ENCODE measurements at places on chromosomes 2 and 18.

- no peak for DNase-seq
These were observed 634.3 kb downstream of the TRIB2 start for GRCh38 chr2:13351068-13351467.

- peak; percentile 10 for DNase-seq
These were observed 34.7 kb upstream of the CALCRL start for GRCh38 chr2:187482796-187483195.

GRCh38 chr2:45713136-45713535 lies 61.7 kb downstream of the PRKCE start:
- DNase-seq: no peak

GRCh38 chr2:65664931-65665330 lies 232.5 kb upstream of the SPRED2 start:
- no peak for DNase-seq

GRCh38 chr2:99695944-99696253 lies 206.1 kb upstream of the REV1 start:
- DNase-seq: no peak

DNA sequence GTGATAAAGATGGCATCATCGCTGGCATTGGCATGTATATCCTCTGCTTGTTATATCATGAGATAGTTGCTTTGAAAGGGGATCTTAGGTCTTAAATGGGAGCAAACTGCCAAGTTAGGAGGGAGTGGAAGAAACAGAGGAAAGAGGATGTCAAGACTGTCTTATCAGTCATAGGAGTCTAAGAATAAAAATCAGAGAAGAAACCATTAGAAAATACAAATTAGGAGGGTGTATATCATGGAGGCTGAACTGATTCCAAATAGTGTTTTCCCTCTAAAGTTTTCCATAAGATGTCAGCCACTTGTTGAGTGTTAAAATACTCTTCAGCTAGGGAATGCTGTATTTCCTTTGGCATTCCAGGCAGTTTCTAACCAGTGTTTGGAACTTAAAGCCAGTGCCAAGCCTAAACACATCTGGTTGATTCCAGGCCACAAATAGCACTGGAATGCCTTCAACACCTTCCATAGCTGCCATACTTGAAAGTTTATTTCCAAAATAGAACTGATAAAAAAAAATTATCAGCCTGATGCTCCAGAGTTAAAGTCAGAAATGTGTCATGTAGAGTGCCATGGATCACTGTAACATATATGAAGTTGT lies 129.4 kb downstream of the ZEB2 start:
- DNase-seq: no peak

DNA sequence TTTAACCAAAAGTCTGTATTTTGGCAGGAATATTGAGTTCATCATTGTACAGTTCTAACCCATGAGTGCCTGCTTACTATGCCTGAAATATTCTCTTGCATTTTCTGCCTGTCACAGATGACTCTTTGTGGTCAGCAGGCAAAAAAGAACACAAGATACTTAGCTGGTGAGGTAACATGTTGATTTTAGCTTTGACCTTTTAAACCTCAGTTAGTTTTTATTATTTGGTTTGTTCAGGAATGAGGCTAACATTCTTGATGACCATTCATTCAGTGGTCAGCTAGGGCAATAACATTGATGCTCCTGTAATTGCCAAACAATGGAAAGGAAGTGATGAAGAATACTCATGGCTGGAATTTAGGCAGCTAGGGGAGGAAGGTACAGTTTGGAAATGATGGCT lies 491.2 kb downstream of the PIK3C3 start:
- DNase-seq: no peak

DNA sequence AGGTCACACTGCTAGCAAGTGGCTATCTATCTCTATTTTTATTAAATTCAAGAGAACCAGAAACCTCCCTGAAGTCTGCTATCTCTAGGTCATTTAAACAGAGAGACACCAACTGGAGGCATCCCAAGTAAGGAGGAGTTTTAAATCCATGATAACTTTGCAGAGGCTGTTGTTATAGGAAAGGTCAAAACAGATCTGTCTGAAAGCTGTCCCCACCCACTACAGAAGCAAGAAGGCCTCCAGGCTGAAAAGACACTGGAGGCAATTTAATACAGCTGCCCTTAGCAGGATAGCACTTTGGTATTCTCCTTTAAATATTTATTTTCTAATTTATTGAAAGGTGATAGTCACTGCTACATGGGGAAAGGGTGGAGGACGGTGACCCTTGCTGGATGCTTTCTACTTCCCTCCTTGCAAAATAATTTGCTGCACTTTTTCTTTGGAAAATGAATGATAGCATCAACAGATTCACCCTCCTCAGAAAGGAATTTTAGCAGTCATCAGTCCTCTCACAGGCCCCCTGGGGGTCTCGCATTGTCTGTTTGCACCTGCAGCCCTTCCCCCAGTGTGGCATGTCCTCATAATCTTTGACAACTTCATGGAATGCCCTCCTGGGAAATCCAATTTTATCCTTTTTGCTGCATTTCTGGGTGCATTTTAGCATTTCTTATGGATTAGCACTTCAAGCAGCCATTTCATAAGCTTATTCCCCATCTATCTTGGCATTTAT lies 429.5 kb upstream of the TNP1 start:
- no peak for DNase-seq

- no peak for DNase-seq
These were observed at the start of gene LONRF2 for GRCh38 chr2:100321866-100322820. Gene LONRF2, minus strand, starts transcription at chr2:100322501. Its CDS starts 408 bp downstream, at chr2:100322093.

DNA sequence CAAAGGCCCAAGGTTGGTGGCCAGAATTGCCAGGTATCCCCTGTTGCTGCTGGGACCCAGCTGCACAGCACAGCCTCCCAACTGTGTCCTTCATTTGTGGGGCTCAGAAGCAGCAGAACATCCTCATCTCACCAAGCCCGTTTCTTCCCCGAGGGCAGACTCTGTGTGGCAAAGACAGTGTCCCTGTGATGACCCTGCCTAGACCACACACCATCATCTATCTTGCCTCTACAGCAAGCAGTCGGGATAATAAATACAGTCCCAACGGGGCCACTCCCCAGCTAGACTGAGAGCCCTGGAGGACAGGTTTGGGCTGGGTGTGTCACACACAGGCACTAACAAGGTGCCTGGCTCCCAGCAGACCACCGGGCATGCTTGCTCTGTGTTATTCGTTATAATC lies 93.4 kb downstream of the PTGR3 start:
- DNase-seq: no peak

- DNase-seq: no peak
These were observed 695.1 kb upstream of the ACVR2A start for GRCh38 chr2:147149575-147150240.

GRCh38 chr2:68438455-68439303 lies 28.4 kb downstream of the FBXO48 start:
- peak; percentile 89 for DNase-seq

GRCh38 chr18:56593906-56594305 lies 44.5 kb downstream of the TXNL1 start:
- no peak for DNase-seq

GRCh38 chr2:155846259-155846658 lies 486.3 kb downstream of the NR4A2 start:
- DNase-seq: no peak

GRCh38 chr2:27162151-27163121 lies 13.6 kb downstream of the TCF23 start:
- DNase-seq: peak; percentile 15

DNA sequence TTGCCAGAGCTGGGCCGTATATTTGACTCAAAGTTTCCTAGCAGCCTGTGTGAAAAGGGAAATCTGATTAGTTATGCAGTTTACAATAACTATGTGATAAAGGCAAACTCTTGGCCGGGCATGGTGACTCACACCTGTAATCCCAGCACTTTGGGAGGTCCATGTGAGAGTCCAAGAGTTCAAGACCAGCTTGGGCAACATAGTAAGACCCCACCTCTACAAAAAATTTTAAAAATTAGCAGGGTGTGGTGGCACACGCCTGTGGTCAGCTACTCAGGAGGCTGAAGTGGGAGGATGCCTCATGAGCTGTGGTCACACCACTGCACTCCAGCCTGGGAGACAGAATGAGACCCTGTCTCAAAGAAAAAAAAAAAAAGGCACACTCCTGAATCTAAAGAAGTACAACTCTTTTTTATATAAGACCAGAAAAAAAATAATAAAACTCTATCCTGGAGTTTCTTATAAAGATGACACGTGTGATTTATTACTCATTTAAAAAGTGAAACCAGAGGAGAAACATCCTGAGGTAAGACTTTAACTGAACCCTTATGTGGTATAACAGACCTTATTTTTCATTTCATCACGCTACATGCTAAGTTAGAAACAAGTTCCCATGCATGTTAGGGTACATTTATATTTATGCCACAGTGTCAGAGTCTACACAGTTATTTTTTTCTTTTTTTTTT lies 32.6 kb upstream of the KCMF1 start:
- peak; percentile 58 for DNase-seq

DNA sequence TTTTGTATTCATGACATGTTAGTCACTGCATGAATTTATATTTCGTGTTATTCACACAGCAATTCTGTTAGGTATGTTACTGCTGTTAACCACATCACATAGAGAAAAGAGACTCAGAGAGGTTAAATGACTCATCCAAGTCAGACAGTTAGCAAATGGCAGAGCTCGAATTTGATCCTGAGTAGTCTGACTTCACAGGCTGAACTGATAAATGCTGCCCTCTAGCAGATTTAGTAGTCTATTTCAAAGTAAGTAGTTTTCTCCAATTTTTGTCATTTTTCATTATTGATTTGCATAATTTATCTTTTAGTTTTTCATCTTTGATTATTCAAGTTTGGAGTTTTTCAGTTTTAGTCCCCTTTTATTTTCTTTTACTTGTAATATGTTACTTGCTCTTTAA lies 58.3 kb downstream of the WDR7 start:
- DNase-seq: peak; percentile 84

DNA sequence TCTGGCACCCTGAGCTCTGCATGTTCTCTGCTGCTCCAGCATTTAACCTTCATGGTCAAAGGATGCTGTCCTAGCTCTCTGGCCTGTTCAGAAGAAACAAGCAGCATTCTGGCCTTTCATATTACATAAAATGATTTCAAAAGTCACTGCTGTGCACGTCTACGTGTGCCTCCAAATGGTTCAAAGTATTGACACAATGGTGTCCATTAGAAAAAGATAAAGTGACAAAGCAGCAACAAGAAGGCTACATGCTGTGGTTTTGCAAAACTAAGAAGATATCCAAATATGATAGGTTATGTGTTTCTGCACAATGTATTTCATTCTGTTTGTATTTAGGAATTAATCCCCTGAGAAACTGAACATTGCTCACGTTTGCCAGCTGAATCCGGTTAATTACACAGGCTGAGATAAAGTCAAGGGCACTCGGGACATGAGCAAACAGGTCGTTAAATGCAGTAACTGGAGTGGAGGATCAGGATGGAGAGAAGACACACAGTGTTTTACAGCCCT lies 258.5 kb downstream of the DOK6 start:
- no peak for DNase-seq

DNA sequence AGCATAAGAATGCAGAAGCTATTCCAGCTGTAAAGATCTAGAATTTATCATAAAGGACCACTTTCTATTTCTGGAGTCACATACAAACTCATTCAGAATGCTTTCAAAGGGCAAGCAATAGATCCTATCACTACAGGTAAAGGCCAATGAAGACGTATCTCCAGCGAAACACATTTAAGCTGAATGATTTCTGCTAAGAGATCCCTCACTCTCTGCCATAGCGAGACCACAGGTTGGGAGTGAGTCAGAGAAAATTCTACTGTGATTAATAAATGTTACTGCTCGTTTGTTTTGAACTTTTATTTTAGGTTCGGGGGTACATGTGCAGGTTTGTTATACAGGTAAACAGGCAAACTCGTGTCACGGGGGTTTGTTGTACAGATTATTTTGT lies 72.5 kb upstream of the NFU1 start:
- no peak for DNase-seq

DNA sequence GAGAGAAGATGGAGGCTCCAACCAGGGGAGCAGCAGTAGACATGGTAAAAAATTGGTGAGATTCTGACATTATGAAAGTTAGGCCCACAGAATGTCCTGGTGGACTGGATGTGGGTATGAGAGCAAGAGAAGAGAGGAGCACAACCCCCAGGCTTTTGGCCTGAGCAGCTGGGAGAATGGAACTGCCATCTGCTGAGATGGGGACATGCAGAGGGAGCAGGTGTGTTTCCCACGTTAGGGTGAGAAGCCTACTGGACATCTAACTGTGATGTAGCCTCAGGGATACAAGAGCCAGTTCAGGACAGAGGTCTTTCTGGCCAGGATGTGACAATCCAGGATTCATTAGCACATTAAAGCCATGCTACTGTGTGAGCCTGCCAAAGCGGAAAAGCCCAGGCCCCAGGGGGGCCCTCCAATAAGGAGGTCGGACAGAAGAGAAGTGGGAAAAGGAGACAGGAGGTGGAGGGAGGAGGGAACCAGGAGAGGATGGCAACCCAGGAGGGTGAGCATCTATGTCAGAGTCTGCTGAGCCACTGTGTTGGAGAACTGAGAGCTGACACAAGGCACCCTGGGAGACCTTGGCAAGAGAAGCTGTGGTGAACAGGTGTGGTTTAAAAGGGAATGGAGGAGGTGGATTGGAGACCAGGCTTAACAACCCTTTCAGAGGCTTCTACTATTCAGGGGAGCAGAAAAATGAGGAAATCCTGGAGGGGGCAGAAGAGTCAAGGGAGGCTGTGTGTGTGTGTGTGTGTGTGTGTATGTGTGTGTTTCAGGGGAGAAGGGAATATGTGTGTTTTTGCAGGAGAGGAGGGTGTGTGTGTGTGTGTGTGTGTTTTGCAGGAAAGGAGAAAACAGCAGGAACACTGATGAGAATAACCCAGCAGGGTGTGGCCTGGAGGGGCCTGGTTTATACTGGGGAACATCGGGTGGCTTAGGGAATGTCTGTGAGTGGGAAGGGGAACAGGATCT lies 10.5 kb downstream of the CYB5A start:
- DNase-seq: no peak

DNA sequence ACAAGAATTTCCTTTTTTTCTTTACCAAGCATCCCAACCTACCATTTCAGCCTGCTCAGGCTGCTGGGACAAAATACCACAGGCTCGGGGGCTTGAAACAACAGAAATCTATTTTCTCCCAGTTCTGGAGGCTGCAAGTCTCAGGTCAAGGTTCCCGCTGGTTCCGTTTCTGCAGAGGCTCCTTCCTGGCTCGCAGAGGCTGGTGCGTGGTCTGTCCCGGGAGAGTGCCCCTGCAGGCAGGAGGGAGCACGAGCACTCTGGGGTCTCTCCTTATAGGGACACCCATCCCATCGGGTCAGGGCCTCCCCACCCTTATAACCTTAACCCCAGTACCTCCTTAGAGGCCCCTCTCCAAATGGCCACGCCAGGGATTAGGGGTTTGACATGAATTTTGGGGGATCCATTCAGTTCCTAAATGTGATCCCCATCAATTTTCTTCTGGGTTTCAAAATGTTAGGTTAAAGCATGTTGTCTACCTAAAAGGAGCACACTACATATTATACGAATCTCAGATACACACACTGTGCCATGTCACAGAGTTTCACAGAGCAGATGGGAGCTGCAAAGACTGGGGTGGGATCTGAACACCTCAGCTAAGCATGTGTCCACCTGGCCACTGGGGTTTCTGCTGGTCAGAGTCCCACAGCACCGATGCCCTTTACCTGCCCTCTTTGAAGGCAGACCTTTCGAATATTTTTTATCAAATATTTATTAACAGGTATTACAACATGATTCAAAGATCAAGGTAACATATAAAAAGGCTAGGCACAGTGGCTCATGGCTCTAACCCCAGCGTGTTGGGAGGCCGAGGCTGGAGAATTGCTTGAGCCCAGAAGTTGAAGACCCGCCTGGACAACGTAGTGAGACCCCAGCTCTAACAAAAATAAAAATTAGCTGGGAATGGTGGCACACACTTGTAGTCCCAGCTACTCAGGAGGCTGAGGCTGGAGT lies 17.6 kb upstream of the ADI1 start:
- DNase-seq: peak; percentile 58
